GM23338 (cell line): ENCODE measurements at places on chromosomes 1 and 21. TPM values are rescaled to one million over a fixed set of nuclear protein-coding genes. Genes with fewer than 3 reads are reported as not detected.

CACNA1S gene
- 0.03 and 0.04 TPM in 2 replicates for total RNA-seq

DDAH1 gene
- total RNA-seq: 35.4 and 41.7 TPM in 2 replicates

AQP10 gene
- total RNA-seq: not detected in 2 replicates

ALX3 gene
- total RNA-seq: not detected in 2 replicates

SELP gene
- total RNA-seq: not detected in 2 replicates

CBR3 gene
- total RNA-seq: 4.0 and 4.6 TPM in 2 replicates

AMY2B gene
- 1.3 and 1.5 TPM in 2 replicates for total RNA-seq

C1orf116 gene
- total RNA-seq: 4.0 and 5.3 TPM in 2 replicates

LCE3E gene
- total RNA-seq: not detected in 2 replicates
